ENCODE measurements at places on chromosomes 3 and 15. TPM values are rescaled to one million over a fixed set of nuclear protein-coding genes. Genes with fewer than 3 reads are reported as not detected.

DNA sequence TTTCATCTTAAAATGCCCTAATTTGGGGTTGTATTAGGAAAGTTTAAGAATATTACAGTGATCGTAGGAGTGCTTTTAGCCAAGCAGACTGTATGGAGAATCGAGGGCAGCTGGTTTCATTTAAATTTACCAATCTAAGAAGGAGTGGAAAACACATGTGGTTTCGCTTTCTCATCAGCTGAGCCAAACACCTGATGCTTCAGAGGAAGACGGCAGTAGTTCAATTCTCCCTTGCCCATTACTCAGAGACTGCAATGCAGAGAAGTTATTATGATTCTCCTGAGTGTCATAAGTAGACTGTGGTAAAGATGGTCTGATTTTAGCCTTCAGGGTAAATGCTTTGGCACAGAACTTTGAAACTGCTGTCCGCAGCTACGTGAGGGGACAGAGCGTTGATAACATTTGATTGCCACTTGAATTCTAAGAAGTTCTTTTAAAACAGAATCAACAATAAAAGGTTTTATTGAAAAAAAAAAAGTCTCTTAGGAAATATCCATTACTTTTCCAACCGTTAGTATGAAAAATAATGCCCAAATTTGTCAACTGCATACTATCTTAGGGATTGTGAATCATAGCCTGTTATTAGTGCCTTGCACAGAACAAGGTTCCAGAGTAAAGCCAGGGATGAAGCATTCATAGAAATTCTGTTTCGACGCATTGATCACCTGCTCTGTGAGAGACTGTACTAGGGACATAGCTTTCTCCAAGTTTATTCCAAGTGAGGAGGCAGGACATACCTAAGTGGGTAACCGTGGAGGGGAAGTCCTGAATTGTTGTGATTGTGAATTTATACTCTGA, 25.6 kb downstream of the LYSMD4 start:
- H3K4me3 ChIP-seq, result no peak overlapping the region
- peaks cover 31% of the 10 kb centered on the region for H3K4me1 ChIP-seq
- H3K27me3 ChIP-seq, result peaks cover 2% of the 10 kb centered on the region
- H3K36me3 ChIP-seq, result peaks cover 17% of the 10 kb centered on the region
- DNase-seq, result no peak

- no peak for DNase-seq
- H3K27ac ChIP-seq, result no peak overlapping the region
- peaks cover 38% of the 10 kb centered on the region for H3K36me3 ChIP-seq
Measured at GRCh38 chr3:126464093-126464492, 11.6 kb downstream of the ZXDC start.

DNA sequence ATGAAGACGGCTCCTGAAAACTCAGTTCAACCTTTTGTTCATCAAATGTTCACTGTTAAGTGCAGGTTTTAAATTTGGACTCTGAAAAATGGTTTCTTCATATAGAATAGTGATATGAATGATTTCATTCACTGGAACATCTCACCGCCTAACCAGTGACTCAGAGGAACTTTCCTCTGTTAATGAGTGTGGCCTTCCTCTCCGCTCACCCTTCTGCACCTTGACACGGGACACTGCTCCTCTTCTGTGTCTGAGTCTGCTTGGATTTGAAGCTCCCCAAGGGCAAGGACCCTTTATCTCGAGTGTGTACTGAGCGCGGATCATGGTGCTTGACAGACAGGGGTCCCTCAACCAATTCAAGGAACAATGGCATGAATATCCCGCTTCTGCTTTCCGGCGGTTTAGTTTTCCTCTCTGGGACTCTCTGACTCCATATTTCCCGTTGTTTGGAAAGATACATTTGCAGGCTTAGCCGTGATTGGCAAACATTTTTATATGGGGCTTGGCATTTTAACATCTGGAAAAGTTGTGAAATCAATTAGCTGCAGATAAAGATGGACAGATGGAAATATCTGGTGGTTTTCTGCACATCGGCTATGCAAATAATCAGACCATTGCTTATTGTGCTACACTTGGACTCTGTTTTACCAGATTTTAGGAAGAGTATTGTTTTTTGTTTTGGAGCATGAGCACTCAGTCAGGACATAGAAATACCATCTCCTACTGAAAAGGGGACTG, 20.9 kb downstream of the KBTBD8 start:
- H3K27ac ChIP-seq, result no peak overlapping the region
- no peak for DNase-seq
- H3K36me3 ChIP-seq, result no peaks in the 10 kb centered on the region
- H3K4me1 ChIP-seq, result peaks cover 4% of the 10 kb centered on the region
- no peaks in the 10 kb centered on the region for H3K27me3 ChIP-seq
- no peak overlapping the region for H3K4me3 ChIP-seq

The FBXL22 gene
- 0.31 TPM for total RNA-seq

GRCh38 chr3:152151216-152151876, 117.4 kb upstream of the MBNL1 start:
- no peak for DNase-seq
- no peaks in the 10 kb centered on the region for H3K36me3 ChIP-seq
- no peaks in the 10 kb centered on the region for H3K27me3 ChIP-seq
- H3K4me3 ChIP-seq, result no peak overlapping the region

GRCh38 chr15:39515765-39516164, 65.1 kb upstream of the THBS1 start:
- no peaks in the 10 kb centered on the region for H3K36me3 ChIP-seq
- no peak overlapping the region for H3K4me3 ChIP-seq
- no peak for DNase-seq

DNA sequence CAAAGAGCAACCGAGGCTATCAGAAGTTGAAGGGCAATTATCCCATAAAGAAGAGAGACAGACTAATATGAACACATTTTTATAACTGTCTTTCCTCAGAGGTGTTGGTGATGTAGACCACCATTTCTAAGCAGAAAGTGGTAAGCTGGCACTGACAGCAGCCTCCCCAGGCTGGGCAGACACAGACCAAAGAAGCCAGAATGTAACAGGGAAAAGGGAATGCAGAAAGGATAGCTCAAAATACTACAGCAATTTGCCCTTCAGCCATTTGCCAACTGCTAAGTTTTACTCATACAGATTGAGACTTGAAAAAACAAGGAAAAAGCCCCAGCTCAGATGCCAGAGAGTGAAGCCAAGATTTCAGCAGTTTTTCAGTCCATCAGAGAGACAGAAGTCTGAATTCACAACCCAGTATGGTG, 73.5 kb upstream of the ABI3BP start:
- peaks cover 1% of the 10 kb centered on the region for H3K27me3 ChIP-seq
- no peak for DNase-seq
- H3K27ac ChIP-seq, result no peak overlapping the region
- no peaks in the 10 kb centered on the region for H3K36me3 ChIP-seq

- peaks cover 6% of the 10 kb centered on the region for H3K4me1 ChIP-seq
- no peak overlapping the region for H3K27ac ChIP-seq
- peaks cover 7% of the 10 kb centered on the region for H3K27me3 ChIP-seq
Measured at GRCh38 chr3:184289426-184289938, 9.6 kb upstream of the PSMD2 start.

DNA sequence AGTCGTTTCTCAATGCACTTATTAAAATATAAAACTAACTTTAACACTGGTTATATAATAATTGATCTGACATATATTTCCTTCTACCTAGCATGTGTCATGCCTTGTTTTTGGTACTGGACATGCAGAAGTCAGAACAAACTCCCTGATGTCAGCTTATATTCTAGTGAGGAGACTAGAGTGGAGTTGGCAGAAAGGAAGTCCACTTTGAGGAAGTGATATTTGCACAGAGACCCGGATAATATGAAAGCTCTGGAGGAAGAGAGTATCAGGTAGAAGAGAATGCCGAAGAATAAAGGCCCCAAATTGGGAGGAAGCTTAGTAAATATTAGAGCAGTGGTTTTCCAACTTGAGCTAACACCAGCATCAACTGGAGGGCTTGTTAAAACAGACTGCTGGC, 24.6 kb upstream of the ZNF280D start:
- no peaks in the 10 kb centered on the region for H3K36me3 ChIP-seq
- no peak overlapping the region for H3K27ac ChIP-seq
- H3K4me3 ChIP-seq, result no peak overlapping the region
- H3K4me1 ChIP-seq, result peaks cover 5% of the 10 kb centered on the region
- no peak for DNase-seq

GRCh38 chr15:88631464-88632028, 7.3 kb upstream of the ISG20 start:
- no peak overlapping the region for H3K4me3 ChIP-seq
- H3K27me3 ChIP-seq, result peaks cover 5% of the 10 kb centered on the region
- H3K27ac ChIP-seq, result no peak overlapping the region
- DNase-seq, result no peak
- peaks cover 11% of the 10 kb centered on the region for H3K4me1 ChIP-seq

- DNase-seq, result no peak
- H3K27me3 ChIP-seq, result no peaks in the 10 kb centered on the region
- no peaks in the 10 kb centered on the region for H3K4me1 ChIP-seq
- no peak overlapping the region for H3K4me3 ChIP-seq
- peaks cover 8% of the 10 kb centered on the region for H3K36me3 ChIP-seq
- no peak overlapping the region for H3K27ac ChIP-seq
Measured at GRCh38 chr15:90794538-90794937, 73.8 kb upstream of the FURIN start.

DNA sequence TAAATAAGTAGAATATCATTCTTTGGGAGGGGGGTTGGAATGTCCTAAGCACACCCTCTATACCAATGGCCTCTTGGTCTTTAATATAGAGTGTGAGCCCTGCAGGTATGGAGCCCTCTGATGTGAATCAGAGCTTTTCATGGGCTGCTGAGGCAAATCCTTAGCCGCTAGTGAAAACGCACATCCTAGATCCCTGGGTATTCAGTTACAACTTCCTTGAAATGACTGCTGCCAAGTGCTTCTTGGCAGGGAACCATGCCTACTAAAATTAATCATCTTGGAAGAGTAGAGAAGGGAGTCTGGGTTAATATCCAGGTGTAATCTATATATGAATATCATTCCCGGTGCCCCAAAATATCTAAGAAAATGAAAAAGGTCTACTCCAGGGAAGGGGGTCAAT, 109.1 kb downstream of the POLQ start:
- H3K36me3 ChIP-seq, result no peaks in the 10 kb centered on the region
- H3K4me3 ChIP-seq, result no peak overlapping the region
- no peaks in the 10 kb centered on the region for H3K27me3 ChIP-seq
- H3K27ac ChIP-seq, result no peak overlapping the region
- peaks cover 2% of the 10 kb centered on the region for H3K4me1 ChIP-seq

DNA sequence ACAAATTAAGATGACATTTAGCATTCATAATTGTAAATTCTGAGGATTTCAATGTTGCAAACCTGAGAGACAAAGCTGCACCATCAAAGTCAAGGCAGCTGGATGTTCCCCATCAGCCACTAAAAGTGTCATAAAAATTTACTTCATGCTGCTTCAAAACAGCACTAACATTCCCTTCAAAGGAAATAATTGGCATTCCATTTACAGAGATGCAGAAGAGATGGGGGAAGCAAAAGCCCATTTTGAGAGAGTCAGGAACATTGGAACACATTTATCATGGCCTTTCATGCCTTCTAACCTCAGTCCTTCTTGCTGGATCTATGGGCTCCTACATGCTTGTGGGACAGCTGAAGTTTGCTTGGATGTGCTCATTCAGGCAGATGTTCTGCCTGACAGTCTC, 6.4 kb upstream of the TMEM158 start:
- H3K36me3 ChIP-seq, result peaks cover 3% of the 10 kb centered on the region
- no peak for DNase-seq
- no peak overlapping the region for H3K27ac ChIP-seq
- H3K4me1 ChIP-seq, result no peaks in the 10 kb centered on the region

DNA sequence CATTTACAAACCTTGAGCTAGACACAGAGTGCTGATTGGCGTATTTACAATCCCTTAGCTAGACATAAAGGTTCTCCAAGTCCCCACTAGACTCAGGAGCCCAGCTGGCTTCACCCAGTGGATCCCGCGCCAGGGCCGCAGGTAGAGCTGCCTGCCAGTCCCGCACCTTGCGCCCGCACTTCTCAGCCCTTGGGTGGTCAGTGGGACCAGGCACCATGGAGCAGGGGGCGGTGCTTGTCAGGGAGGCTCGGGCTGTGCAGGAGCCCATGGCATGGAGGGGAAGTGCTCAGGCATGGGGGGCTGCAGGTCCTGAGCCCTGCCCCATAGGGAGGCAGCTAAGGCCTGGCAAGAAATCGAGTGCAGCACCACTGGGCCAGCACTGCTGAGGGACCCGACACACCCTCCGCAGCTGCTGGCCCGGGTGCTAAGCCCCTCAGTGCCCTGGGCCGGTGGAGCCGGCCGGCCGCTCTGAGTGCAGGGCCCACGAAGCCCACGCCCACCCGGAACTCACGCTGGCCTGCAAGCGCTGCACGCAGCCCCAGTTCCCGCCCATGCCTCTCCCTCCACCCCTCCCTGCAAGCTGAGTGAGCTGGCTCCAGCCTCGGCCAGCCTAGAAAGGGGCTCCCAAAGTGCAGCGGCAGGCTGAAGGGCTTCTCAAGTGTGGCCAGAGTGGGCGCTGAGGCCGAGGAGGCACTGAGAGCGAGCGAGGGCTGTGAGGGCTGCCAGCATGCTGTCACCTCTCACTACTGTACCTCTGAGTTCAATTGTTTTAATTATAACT, 1213.9 kb downstream of the OTOL1 start:
- no peak overlapping the region for H3K4me3 ChIP-seq
- no peak overlapping the region for H3K27ac ChIP-seq
- H3K4me1 ChIP-seq, result no peaks in the 10 kb centered on the region
- peaks cover 5% of the 10 kb centered on the region for H3K27me3 ChIP-seq
- H3K36me3 ChIP-seq, result peaks cover 4% of the 10 kb centered on the region

The PAK6 gene
- total RNA-seq, result 0.31 TPM

DNA sequence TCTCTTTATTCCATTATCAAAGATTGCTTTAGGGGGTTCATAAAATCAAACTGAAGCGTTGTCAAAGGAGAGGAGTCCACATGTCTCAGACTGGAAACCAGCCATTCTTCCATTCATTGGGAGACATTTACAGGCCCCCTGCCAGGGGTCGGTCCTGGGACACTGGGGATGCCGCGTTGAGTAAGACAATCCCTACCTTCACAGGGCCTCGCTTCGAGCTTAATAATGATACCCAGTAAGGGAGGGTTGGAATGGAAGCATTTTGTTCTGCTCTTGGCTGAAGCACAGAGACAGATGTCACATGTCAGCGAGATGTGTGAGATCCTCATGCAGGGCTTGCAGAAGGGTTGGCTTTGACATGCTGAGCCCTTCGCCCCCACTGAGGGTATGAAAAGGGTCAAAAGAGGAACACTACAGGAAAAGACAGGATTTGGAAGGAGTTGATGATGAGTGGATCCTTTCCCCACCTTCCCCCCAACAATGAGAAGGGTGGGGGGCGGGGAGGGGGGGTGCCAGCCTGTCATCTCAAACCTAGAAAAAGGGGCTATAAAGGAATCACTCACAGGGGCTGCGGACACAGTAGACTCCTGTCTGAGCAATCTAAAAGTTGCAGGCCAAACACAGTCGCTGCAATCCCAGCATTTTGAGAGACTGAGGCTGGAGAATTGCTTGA, 25.6 kb upstream of the ARL8B start:
- peaks cover 9% of the 10 kb centered on the region for H3K27me3 ChIP-seq
- no peak overlapping the region for H3K27ac ChIP-seq
- no peak for DNase-seq
- no peaks in the 10 kb centered on the region for H3K36me3 ChIP-seq

The TM4SF18 gene
- 57.4 TPM for total RNA-seq

DNA sequence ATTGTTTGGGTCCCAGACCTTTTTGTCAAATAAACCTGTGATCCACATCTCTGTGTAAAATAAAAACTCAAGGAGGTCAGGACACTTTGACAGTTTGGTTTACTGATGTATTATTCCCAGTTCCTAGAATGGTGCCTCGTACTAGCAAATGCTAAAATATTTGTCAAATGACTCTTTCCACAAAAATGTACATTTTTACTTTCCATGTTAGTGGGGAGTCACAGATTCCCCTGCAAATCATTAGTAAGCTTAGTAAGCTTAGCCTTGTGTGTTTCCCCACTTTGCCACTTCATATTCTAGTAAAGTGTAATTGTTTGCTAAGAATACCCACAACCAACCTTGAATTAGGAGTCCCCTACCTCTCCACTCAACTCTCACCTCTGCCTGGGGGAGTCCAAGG, 2.4 kb upstream of the MAGI1 start:
- H3K36me3 ChIP-seq, result no peaks in the 10 kb centered on the region
- peaks cover 3% of the 10 kb centered on the region for H3K27me3 ChIP-seq
- DNase-seq, result no peak
- peaks cover 22% of the 10 kb centered on the region for H3K4me1 ChIP-seq
- no peak overlapping the region for H3K4me3 ChIP-seq
